ENCODE measurements at places on chromosomes 5 and 9.

DNA sequence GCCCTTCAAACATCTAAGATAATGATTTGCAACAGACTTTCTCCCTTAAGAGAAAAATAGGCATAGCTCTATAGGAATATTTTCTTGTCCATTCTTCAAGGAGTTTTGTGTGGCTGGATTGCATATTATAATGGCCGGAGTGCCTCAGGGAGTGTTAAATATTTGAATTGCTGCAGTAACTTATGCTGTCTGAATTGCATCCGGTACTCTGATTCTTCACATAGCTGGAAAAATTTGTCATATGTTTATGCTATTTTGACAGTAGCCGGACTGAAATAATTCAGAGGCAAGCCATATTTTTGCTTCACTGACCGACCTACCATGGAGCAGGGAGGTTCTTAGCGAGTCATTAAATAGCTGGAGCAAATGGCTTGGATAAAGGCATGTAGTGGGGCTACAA lies 621.0 kb downstream of the ACTL7B start:
- DNase-seq: no peak

DNA sequence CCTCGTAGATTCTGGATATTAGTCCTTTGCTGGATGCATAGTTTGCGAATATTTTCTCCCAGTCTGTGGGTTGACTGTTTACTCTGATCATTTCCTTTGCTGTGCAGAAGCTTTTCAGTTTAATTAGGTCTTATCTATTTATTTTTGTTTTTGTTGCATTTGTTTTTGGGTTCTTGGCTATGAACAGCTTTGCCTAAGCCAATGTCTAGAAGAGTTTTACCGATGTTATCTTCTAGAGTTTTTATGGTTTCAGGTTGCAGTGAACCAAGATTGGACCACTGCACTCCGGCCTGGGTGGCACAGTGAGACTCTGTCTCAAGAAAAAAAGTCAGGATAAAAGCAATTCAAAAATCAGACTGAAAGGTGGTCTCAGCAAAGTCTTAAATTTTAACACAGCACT lies 188.5 kb downstream of the EPB41L4A start:
- no peak for DNase-seq

DNA sequence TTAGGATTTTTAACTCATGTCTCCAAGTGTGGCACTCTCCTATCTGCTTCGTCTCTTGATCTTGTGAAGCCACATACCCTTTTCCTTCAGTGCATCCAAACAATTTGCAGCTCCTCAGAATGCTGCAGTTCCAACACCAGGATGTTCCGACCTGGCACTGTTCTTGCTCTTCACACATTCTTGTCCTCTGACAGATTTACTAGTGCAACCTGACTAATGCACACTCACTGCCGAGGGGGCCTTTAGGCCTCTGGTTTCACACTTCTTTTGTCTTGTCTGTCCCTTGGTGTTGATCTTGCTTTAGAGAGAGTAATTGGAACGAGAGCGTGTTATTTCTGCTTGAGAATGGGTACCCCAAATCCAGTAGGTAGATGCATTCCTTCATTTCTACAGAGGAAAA lies 15.0 kb downstream of the ARHGAP26 start:
- no peak for DNase-seq

- no peak for DNase-seq
These were observed 580.2 kb downstream of the EFNA5 start for GRCh38 chr5:107090506-107090905.

DNA sequence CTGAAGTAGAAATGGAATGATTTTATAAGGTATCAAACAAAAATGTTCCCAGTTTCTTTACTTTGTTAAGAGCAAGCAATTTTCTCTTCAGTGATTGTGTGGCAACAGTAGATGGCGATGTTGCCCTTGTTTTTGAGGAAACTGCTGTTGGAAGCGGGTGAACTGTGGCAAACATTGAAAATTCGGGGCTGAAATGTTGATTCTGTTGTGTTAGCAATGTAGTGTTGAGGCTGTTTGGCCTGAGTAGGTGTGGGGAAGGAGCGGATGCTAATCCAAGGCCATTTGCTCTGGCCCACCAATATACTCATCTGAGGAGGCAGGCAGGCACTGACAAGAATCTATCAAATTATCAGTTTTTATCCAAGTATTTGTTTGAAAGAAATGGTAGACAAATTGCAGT lies 129.8 kb downstream of the SLC12A2 start:
- peak; percentile 60 for DNase-seq

GRCh38 chr9:34456746-34457145 lies 1.6 kb downstream of the FAM219A start:
- DNase-seq: no peak

GRCh38 chr5:90119531-90119971 lies 290.0 kb downstream of the CETN3 start:
- DNase-seq: no peak

DNA sequence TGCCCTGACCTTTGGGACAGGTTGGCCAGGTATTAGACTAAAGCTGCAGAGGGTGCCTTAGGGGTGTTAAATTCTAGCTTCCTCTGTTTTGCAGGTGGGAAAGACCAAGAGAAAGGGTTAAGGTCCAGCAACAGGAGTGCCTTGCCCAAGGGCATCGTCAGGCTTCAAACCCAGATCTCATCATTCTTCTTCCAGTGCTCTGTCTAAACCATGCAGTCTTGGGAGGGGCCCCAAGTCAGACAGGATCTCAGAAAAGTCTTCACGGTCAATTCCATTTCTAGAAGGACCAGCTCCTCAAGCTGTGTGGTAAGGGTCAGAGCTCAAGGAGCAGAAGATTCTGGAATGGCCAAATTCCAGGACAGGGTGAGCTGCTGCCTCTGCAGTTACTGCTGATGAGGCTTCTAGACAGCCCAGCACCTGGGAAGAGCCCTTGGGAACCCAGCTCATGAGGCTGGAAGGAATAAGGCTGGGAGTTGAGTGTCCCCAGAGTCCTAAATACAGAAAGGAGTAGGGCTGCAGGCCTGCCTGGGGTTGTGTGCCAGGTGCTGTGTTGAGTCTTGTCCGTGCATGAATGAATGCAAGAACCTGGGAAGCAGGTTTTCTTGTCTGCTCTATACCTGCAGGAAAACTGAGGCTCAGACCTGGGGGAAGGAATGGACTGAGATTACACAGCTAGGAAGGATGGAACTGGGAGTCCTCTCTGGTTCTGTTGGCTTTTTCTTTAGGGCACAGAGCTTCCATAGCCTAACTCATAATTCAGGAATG lies 69.3 kb downstream of the WWC1 start:
- DNase-seq: no peak

DNA sequence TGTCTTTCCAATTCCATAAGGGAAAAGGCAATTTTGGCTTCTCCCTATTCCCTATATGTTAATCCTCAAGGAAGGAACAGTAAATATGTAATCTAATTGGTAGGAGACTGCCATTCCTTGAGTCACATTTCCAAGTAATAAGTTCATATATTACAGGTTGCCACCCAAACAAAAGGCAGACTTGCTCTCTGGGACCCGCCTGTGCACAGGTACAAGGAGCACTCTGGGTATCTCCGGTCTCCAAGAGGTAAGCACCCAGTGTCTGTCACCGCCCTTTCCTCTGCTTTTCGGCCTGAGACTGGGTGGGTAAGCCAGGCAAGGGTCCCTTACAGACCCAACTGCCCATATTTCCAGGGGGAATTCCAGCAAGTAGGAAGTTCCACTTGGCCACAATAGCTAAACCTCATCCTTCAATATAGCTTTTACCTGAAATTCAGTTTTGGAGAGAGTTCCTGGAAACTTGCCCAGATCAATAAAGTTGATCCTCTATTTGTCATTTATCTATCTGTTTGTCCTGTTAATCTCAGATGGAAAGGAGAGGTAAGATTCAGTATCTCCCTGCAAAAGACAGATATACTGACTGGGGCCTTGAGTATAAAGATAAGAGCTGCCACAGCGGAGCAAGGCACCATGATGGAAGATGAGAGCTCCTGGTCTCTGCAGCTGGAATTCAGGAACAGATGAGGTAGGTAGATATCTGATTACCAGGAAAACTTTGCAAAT lies 81.8 kb downstream of the SUSD1 start:
- DNase-seq: no peak

GRCh38 chr9:136848393-136849037 lies 694 bp upstream of the PHPT1 start:
- DNase-seq: peak; percentile 65

- DNase-seq: no peak
These were observed 114.4 kb downstream of the ANKRD18B start for GRCh38 chr9:33638391-33638915.

DNA sequence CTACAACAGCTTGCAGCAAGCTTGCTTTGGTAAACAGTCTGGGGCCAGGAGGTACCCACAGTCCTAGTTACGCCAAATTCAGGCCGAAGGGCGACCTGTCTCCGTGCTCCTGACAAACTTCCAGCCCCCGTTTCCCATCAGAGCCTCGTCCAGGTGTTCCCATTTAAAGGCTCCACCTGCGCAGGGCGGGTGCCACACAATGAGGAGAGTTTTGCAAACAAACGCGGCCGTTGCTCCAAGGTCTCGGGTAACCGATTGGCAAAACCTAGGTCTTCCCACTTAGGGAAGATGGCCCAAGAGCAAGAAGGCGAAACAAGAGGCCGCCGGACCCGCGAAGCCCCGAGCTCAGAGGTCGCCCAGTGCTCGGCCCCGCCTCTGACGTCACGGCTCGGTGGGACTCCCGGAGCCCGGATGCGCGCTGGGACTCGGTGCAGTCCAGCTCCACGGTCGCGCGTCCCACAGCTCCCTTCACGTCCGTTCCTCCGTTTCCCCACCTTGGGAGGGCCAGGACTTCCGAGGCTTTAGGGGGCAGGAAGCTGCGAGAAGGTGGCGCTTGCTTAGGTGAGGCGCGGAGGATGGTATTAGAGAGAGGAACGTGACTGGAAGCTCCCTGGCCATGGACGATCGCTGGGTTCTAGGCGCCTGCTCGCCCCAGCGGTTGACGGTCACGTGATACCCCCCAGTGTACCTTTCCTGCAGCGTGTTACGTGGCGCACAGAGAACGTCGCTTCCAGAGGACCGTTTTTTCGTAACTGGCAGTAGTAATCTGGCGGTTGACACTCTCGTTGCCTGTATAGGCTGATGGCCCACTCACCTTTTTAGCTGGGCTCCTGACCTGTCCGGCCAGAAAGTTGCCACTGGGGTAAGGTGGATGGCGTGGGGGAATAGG lies 41.8 kb upstream of the KDM4C start:
- DNase-seq: peak; percentile 85

DNA sequence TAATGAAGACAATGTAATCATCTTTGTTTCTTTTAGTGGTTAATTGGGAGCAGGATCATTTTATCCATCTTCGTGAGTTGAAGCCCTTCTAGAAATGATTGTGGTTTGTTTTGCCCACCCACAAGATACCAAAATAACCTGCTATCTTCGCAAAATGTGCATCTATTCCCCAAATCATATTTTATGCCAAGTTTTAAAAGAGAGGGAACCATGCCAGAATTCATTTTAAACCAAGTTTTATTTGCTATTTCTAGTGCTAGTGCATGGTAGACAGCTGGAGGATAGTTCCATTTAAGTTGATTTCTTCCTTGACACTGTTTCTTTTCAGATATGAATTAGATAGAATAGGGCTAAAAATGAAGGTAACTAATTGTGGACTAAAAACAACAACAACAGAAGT lies 104.2 kb downstream of the RAB3C start:
- no peak for DNase-seq

DNA sequence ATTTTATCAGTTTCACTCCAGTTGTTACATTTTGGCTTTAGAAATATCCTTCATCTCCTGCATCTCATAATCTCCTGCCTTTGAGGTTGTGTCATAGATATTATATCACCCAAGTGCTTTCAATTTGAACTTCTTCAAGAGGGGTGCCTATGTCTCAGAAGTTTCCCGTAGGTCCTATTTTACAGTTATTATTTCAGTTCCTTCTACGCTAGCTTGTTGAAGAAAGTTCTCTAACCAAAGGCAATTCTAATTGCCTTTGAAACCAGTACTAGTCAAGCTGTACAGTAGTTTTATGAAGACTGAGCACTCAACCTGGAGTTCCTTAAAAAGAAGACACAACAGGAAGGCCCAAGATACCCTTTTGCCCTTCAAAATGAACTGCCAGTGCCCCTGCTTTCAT lies 116.4 kb downstream of the ZCCHC7 start:
- DNase-seq: no peak

DNA sequence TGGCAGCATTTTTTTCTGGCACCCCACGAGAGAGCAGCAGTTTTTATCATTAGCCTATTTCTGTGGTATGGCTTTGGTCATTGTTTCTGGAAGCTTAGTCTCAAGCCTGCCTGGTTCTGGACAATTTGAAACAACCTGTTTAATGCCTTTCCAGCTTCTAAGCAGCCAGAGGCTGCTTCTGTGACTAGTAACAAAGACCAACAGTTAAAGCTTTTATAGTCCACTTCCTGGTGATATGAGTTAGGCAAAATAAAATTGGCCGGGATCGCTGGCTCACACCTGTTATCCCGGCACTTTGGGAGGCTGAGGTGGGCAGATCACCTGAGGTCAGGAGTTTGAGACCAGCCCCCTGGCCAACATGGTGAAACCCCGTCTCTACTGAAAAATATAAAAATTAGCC lies 24.0 kb downstream of the LYRM7 start:
- DNase-seq: no peak

GRCh38 chr9:17160327-17160726 lies 25.5 kb downstream of the CNTLN start:
- DNase-seq: no peak

GRCh38 chr5:68074633-68075032 lies 140.9 kb upstream of the PIK3R1 start:
- no peak for DNase-seq

DNA sequence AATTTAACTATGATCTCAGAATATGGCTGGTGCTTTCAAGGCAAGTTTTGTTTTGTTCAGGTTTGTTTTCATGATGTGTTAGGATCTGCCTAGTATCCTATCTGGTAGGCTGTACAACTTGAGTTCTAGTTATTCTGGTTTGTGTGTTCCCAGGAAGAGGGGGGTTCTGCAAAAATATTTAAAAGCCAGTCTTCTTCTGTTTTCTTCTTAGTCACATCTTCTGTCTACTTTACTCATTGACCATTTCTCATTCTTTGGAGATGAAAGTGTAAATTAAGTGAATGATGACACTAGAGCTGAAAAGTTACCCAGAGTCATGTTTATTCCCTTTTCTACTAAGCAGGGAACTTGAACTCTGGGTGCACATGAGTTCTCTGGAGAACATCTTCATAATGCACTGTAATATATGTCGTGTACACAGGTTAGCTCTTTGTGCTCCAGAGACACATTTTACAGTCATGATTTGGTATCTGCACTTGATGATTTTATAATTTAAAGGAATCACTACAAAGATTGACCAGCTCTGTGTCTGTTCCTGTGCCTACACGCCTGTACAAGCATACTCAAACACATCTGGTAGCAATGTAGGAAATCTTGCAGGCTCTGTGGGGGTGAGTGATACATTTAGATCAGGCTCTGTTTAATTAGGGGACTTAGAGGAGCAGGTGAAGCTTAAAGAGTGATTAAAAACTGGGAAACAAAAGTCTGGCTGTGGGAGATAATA lies 5.0 kb downstream of the SMAD5 start:
- DNase-seq: no peak

- DNase-seq: no peak
These were observed 69.1 kb upstream of the PTCH1 start for GRCh38 chr9:95585824-95586223.

DNA sequence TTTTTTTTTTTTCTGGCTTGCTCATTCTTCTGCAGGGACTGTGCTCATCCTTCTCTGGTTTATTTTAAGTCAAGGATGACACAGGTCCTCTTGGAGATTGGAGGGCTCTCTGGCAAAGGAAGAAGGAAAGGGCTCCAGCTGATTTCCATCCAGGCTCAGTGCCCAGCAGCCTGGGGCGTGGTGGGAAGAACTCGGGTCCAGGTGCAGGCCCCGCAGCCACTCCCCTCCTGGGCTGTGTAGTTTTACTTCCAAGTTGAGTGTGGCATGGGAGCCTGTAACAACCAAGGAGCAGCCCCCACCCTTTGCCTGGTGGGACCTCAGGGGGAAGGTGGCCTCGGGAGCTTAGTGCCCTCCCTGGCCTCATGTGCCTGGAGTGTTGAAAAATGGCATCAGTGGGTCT lies 58.9 kb downstream of the ANKRD33B start:
- DNase-seq: no peak

GRCh38 chr5:102481054-102481715 lies 17.6 kb downstream of the SLCO6A1 start:
- no peak for DNase-seq
